ENCODE measurements at places on chromosomes 1 and 21.

DNA sequence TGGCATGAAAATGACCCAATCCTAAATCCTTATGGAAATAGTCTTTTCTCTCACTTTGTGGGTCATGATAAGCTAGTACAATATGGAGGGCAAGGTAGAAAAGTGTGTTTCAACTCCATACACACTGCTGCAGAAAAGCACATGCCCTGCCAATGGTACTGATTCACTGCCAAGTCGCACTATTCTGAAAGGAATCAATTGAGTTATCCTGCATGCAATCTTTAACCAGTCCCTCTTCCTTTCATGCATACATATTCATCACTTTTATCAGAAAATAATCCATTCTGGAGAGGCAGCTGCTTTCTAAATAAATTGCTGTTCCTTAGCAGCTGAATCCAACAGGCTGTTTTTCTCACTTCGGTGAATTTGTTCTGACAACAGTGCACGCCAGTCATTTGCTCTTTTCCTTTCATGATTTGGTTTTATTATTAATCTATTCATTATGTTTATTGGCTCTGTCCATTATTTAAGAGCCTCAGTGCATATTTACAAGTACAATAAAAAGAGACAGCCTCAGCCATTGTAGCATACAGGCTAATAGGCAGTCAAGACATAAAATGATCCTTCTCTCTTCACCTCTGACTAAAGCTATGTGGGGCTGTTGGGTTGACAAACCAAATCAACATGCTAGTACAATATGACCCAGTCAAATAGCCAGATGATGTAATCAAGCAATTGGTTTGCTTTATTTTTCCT lies 108.8 kb downstream of the CHD1L start:
- H3K4me3 ChIP-seq = no peak overlapping the region
- no peak overlapping the region for H3K27ac ChIP-seq
- DNase-seq = no peak
- H3K36me3 ChIP-seq = no peaks in the 10 kb centered on the region

DNA sequence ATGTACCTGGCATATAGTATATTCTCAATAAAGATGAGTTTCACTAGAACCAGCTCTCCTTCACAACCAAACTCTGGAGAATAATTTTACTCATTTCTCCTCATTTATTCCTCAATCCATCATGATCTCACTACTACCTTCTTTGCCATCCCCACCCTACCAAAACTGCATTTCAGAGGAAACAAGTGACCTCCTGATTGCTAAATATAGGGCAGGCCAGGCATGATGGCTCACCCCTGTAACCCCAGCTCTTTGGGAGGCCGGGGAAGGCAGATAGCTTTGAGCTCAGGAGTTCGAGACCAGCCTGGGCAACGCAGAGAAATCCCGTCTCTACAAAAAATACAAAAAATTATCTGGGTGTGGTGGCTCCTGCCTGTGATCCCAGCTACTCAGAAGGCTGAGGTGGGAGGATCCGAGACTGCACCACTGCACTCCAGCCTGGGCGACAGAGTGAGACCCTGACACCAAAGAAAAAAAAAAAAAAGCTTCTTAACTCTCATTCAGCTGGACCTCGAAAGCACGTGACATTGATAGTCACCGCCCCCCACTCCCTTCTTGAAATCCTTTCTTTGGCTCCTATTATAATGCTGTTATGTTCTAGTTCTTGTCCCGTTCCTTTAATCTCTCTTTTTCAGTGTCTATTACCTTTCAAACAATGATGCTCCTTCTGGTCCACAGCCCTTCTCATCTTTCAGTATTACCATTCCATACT lies 2.1 kb downstream of the TESK2 start:
- H3K27me3 ChIP-seq = no peaks in the 10 kb centered on the region
- DNase-seq = no peak
- H3K36me3 ChIP-seq = no peaks in the 10 kb centered on the region
- peaks cover 6% of the 10 kb centered on the region for H3K4me1 ChIP-seq
- no peak overlapping the region for H3K27ac ChIP-seq
- H3K4me3 ChIP-seq = no peak overlapping the region

DNA sequence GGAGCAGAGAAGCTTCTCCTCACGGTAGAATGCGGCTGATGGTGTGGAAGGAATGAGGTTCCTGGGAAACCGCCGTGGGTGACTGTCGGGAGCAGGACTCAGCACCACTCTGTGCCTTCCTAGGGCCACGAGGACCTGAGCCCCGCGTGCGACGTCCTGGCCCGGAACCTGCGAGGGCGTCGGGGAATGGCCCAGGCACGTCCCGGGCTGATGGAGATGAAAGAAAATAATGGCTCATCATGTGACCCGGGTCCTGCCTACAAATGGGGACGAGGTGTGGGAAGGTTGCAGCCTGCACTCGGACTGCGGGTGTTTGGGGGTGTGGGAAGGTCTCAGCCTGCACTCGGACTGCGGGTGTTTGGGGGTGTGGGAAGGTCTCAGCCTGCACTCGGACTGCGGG lies 25.1 kb upstream of the TTLL10 start:
- H3K4me3 ChIP-seq = no peak overlapping the region
- peaks cover 15% of the 10 kb centered on the region for H3K4me1 ChIP-seq
- no peaks in the 10 kb centered on the region for H3K27me3 ChIP-seq
- H3K36me3 ChIP-seq = no peaks in the 10 kb centered on the region
- DNase-seq = no peak
- H3K27ac ChIP-seq = no peak overlapping the region

GRCh38 chr1:200917291-200917817 lies 22.7 kb downstream of the INAVA start:
- H3K36me3 ChIP-seq = no peaks in the 10 kb centered on the region
- H3K4me1 ChIP-seq = no peaks in the 10 kb centered on the region
- no peak for DNase-seq
- no peak overlapping the region for H3K4me3 ChIP-seq
- H3K27ac ChIP-seq = no peak overlapping the region

GRCh38 chr1:117600966-117601365 lies 4.9 kb upstream of the TENT5C start:
- H3K27me3 ChIP-seq = no peaks in the 10 kb centered on the region
- H3K4me3 ChIP-seq = no peak overlapping the region
- no peaks in the 10 kb centered on the region for H3K4me1 ChIP-seq
- no peaks in the 10 kb centered on the region for H3K36me3 ChIP-seq

DNA sequence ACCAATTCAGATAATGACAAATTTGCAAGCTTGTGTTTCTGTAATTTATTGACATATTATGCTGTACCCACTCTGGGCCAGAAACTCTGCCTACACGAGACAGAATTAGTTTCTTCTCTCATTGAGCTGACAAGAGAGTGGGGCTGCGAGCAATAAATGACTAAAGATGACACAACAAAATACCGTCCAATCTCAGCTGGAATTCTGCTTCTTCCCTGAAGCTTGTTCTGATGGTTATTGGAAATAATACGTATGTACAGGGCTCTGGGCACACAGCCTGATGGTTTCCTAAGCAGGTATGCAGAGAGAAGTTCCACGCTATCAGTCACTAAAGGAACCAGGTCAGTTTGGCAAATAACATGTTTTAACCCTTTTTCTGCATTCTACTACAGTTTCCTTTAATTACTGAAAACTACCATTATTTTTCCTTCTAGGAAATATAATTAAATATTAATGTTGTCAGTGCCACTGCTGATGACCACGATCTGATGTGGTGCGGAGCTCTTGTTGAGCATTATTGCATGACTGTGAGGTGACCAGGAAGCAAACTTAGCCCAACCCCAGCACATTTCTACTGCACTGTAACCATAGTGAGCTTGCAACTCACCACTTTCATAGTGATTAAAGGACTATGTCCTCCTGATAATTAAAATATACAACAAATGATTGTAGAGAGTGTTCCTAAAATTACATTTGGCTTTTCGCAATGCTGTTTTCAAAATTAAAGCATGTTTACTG lies 221.4 kb upstream of the L1TD1 start:
- no peak for DNase-seq
- no peaks in the 10 kb centered on the region for H3K27me3 ChIP-seq

GRCh38 chr1:85582687-85583591 lies 2.4 kb downstream of the CCN1 start:
- peak overlapping the region; percentile 96 for H3K27ac ChIP-seq
- DNase-seq = no peak
- H3K4me1 ChIP-seq = peaks cover 16% of the 10 kb centered on the region
- no peaks in the 10 kb centered on the region for H3K36me3 ChIP-seq

- no peak overlapping the region for H3K27ac ChIP-seq
- no peaks in the 10 kb centered on the region for H3K36me3 ChIP-seq
- peaks cover 6% of the 10 kb centered on the region for H3K4me1 ChIP-seq
- H3K4me3 ChIP-seq = no peak overlapping the region
- H3K27me3 ChIP-seq = no peaks in the 10 kb centered on the region
- no peak for DNase-seq
These were observed 28.7 kb upstream of the HMGN1 start for GRCh38 chr21:39377444-39378050.

GRCh38 chr21:21159253-21159899 lies 161.2 kb downstream of the NCAM2 start:
- H3K4me3 ChIP-seq = no peak overlapping the region
- no peaks in the 10 kb centered on the region for H3K4me1 ChIP-seq
- no peak overlapping the region for H3K27ac ChIP-seq
- DNase-seq = no peak
- H3K36me3 ChIP-seq = no peaks in the 10 kb centered on the region

- no peak overlapping the region for H3K4me3 ChIP-seq
- no peak for DNase-seq
- H3K27me3 ChIP-seq = no peaks in the 10 kb centered on the region
- H3K4me1 ChIP-seq = no peaks in the 10 kb centered on the region
- no peak overlapping the region for H3K27ac ChIP-seq
These were observed 118.9 kb downstream of the HHAT start for GRCh38 chr1:210447456-210448057.

DNA sequence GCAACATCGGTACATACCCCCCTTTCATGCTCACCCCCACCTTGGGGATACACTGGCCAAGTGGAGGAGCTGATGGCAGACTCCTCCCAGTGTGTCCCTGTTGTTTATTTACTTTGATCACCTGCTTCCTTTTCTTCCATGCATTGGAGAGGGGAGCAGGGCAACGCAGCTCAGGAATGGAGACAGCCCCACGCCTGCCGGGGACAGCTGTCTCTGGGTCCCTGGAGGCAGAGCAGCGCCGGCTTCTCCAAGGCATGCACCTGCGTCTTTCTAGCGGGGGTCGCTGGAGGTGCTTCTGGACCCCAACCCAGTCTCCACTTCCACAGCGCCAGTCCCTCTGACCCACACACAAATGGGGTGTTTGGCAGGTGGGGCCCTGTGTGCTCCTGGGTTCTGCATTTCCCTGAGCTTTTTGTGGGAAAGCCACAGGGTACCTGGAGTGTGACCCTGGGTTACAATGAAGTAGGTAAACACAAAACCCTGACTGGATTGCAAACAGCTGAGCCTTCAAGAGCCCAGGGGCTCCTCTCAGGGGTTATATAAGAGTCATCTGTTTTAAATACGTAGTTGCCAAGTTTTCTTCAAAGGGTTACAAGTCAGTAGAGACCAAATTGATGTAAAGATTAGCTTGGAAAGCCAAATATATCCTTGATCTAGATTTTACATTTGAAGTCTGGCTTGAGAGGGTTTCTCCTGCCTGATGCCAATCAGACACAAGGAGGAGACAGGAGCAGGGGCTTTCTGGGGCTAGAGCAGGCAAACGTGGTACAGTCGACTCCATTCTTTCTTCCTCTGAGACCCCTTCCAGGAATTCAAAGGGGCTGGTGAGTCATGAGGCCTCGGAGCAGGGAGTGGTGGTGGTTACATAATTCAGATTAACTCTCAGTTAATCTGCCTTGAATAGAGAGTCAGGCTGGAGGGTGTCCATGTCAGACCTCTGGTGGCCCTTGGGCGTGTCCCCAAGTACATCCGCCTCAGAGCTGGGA lies 4.5 kb downstream of the AJAP1 start:
- no peak overlapping the region for H3K27ac ChIP-seq
- no peak for DNase-seq
- H3K36me3 ChIP-seq = no peaks in the 10 kb centered on the region
- no peaks in the 10 kb centered on the region for H3K4me1 ChIP-seq

DNA sequence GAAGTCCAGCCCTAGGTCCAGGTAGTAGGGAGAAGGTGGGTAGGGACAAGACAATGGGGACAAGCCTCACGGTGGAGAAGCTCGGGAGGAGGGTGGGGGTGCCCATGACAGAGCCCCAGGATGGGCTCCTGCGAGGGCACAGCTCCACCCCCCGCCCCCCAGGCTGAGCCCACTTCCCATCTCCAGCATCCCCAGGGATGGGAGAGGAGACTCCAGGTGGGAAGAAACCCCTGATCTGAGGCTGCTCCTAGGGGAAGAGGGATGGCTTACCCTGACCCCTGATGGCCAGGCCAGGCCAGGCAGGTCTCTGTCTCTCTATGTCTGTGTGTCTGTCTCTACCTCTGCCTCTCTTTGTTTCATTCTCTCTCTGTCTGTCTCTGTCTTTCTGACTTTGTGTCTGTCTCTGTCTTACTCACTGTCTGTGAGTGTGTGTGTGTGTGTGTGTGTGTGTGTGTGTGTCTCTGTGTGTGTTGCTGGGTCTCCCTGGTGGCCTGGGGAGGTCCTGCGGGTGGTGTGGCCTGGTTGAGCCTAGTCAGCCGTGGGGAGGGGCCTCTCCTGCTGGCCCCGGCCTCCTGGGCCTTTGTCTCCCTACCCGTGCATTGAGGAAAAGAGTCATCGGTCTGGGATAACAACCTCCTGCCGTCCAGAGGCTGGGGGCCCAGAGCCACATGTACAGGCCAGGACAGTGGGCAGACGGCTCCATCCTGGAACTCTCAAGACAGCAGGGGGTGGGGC lies 45.7 kb downstream of the WNT9A start:
- H3K27ac ChIP-seq = no peak overlapping the region
- H3K27me3 ChIP-seq = no peaks in the 10 kb centered on the region
- H3K36me3 ChIP-seq = no peaks in the 10 kb centered on the region
- no peak for DNase-seq
- no peak overlapping the region for H3K4me3 ChIP-seq

- H3K36me3 ChIP-seq = no peaks in the 10 kb centered on the region
- no peak overlapping the region for H3K27ac ChIP-seq
- no peaks in the 10 kb centered on the region for H3K27me3 ChIP-seq
- no peak for DNase-seq
- H3K4me3 ChIP-seq = no peak overlapping the region
These were observed 10.7 kb downstream of the CASQ2 start for GRCh38 chr1:115757856-115758255.

- peak; percentile 81 for DNase-seq
- H3K4me3 ChIP-seq = no peak overlapping the region
- no peak overlapping the region for H3K27ac ChIP-seq
- no peaks in the 10 kb centered on the region for H3K27me3 ChIP-seq
- H3K36me3 ChIP-seq = no peaks in the 10 kb centered on the region
- H3K4me1 ChIP-seq = no peaks in the 10 kb centered on the region
These were observed 126.0 kb upstream of the TMEM51 start for GRCh38 chr1:15027515-15027986.

GRCh38 chr1:153976819-153977249 lies 640 bp downstream of the JTB start:
- H3K4me3 ChIP-seq = peak overlapping the region; percentile 75
- H3K27ac ChIP-seq = peak overlapping the region; percentile 93
- H3K27me3 ChIP-seq = no peaks in the 10 kb centered on the region
- peaks cover 14% of the 10 kb centered on the region for H3K4me1 ChIP-seq

DNA sequence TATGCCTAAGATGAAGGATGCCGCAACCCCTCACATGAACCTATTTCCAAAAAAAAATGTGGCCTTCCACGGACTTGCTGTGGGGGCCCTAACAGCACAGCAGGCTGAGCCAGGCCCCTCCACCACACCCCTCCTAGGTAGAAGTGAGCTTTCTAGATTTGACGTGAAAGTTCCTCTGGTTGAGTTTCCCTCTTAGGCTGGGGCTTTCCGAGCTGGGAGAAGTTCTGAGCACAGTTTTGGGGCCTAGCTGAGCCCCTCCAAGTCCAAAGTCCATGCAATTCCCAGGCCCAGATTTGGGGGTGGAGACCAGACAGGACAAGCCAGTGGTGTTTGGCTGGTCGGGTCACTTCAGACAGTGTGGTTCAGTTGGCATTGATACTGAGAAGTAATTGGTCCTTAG lies 13.8 kb upstream of the PHLDA3 start:
- H3K4me3 ChIP-seq = no peak overlapping the region
- H3K4me1 ChIP-seq = peaks cover 14% of the 10 kb centered on the region
- H3K27me3 ChIP-seq = peaks cover 6% of the 10 kb centered on the region
- H3K27ac ChIP-seq = no peak overlapping the region
- no peak for DNase-seq
- no peaks in the 10 kb centered on the region for H3K36me3 ChIP-seq
